ENCODE measurements at places on chromosomes 1 and 21. TPM values are rescaled to one million over a fixed set of nuclear protein-coding genes. Genes with fewer than 3 reads are reported as not detected.

DNA sequence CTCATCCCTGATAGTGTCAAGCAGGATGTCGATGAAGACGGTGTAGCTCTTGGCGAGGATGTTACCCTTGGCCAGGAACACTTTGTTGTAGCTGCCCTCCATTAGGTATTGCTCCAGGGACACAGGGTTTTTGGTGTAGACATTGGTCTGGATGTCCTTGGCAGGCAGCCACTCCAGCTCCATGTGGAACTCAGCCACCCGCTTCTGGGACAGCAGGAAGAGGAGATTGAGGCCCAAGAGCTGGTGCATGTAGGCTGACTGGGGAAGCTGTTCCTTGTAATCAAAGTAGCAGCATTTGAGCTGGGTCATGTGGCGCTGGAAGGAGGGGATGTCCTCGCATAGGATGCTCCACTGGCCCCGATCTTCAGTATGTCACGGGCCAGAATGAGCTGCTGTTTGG lies 9.5 kb downstream of the IL6R start:
- DNase-seq: no peak

- DNase-seq: no peak
Observed at GRCh38 chr1:1624443-1625403, 7.2 kb upstream of the MMP23B start.

DNA sequence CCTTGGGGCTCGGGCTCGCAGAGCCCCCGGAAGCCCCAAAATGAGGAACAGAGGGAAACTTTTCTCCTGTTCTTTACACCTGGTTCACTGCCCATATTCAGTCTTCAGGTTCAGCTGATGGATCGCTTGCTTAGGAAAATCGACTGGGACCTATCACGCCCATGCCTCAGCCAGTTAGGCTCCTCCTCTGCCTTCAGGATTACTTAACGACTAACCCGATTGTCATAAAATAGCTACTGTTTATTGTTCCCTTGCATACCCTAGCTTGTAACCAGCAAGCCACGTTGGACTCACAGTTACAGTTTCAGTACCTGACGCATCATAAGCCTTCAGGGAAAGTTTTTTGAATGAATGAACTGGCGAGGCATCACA lies 692 bp downstream of the TARDBP start:
- DNase-seq: no peak

DNA sequence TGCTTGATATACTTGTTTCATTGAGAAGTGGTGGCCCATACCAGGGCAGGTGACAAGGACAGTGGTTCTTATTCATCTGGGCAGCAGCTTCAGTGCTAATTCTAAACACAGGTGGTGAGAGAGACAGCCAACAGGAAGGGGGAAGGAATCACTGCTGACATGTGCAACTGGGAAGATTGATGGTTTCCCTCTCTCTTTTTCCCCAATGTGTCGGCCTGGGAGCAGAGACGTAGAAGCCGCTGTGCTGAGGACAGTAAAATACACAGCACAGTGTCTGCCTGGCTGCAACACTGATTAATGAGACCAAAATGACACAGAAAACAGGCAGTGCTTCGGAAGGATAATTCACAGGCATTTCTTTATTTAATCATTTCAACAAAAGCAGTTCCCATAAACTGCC lies 48.8 kb downstream of the WARS2 start:
- no peak for DNase-seq

GRCh38 chr21:31546443-31547170 lies 112.9 kb upstream of the SOD1 start:
- DNase-seq: no peak

BARHL2 gene
- total RNA-seq: not detected
